ENCODE measurements at places on chromosomes 2 and 18.

DNA sequence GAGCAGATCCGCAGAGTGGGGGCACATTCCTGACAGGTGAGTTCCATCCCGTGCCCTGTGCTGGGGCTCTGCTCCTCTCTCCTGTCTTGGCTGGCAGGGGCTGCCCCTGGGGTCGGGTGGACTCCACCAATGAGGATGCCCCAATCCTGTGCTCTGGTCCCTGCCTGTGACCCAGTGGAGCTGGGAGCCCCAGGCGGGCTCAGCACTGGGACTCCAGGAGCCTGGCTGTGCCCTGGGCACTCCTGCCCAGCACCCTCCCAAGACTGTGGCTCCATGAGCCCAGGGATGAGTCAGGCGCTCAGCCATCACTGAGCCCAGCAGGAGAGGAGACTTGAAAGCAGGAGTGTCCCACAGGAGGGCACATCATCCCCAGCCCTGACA lies 53.9 kb downstream of the MBP start:
- no peak for DNase-seq

DNA sequence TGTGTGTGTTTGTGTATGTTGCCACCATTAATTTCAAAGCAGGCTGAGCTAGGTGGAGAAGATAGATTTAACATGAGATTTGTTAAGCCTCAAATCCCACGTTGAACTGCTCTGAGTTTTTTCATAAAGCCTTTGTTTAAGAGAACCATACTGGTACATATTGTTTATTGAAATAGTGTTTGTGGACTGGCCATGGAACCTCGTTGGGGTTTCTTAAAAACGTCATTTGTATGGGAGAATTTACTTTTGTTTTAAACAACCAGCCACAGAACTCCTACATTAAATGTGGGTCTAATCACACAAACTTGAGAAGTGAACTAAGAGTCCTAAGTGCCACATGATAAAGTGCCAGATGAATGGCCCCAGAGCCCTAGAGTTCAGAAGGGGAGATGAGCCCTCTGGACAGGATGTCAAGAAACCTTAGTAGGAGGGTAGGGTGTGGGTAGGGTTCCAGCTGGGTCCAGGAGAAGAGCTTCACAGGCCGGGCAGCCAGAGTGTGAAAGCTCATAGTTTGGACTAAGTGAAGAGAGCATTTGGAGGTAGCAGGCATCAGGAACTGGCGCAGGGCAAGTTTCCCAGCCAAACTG lies 120.6 kb upstream of the EML6 start:
- no peak for DNase-seq

GRCh38 chr2:84858123-84858522 lies 22.8 kb downstream of the TRABD2A start:
- DNase-seq, result no peak

- no peak for DNase-seq
These were observed 2.2 kb downstream of the TGIF1 start for GRCh38 chr18:3451989-3452749.

DNA sequence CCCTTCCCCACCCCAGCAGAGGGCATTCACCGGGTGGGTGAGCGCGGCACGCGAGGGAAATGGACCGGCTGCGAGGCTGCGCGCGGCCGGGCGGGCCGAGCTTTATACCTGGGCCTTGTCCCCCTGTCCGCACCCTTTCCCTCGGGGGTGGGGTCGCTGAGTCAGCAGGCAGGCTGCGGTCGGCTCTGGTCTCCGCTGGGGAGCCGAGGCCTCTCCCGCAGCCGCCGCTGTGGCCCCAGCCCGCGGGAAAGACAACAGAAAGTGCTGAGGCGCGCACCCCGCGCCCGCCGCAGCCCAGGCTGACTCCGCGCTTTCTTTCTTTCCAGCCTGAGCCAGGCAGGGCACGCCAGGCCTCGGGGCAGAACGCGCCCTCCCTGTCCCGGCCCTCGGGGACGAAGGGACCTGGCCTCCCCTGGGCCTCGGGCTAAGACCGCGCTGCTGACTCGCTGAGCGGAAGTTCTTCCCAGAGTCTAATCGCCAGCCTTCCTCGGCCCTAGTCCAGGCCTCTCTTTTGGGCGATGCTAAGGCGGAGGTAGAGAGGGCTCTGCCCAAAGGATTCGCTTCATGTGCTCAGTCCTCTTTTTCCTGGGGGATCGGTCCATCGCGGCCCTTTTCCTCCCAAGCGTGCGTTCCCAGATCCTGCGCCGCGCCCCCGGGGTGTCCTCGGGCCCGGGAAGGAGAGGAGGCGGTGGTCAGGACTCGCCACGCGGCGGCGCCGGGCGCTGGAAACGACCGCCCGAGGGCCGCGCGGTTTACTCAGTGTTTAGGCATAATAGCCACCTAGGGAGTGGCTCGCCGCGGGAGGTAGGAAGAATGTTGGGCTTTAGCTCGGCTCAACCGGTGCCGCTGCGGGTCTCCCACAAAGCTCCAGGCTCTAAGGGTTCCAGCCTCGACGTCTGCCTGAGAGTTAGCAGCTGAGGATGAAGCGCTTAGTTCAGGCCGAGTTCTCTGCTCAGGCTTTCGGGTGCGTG lies at the start of gene CRYBA2:
TSS of gene CRYBA2 (minus strand) at position 78 of the 971 bp plus-strand sequence. CDS start 246 bp downstream, outside the sequence.
- DNase-seq, result no peak

DNA sequence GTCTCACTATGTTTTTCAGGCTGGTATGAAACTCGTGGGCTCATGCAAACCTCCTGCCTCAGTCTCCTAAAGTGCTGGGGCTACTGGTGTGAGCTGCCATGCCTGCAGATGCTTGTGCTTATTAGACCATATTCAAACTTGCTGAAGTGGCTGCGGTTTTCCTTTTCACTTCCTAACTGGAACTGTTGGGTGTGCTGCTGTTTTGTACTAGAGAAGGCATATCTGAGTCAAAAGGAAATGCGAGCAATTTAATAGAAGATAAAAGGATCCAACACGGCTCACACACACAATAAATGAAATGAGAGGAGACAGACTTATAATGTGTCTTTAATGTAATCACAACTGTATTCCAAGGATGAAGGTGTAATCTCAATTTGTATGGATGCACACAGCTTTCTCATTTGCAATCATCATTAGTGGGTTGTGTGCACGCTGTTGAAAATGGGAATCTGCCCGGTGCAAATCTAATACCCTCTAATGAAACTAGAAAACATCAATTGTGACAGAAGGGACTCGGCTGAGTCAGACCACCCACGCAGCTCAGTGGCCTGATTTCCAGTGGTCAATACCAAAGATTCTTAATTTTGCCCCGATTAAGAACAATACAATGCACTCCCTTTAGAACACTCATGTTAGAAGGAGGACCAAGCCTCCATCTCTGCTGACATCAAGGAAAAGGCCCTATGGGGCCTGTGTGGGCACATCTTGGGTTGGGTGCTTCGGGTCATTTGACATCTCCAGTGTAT lies 532.7 kb downstream of the TDRD15 start:
- no peak for DNase-seq

GRCh38 chr2:36165132-36165531 lies 190.4 kb upstream of the CRIM1 start:
- DNase-seq, result no peak

DNA sequence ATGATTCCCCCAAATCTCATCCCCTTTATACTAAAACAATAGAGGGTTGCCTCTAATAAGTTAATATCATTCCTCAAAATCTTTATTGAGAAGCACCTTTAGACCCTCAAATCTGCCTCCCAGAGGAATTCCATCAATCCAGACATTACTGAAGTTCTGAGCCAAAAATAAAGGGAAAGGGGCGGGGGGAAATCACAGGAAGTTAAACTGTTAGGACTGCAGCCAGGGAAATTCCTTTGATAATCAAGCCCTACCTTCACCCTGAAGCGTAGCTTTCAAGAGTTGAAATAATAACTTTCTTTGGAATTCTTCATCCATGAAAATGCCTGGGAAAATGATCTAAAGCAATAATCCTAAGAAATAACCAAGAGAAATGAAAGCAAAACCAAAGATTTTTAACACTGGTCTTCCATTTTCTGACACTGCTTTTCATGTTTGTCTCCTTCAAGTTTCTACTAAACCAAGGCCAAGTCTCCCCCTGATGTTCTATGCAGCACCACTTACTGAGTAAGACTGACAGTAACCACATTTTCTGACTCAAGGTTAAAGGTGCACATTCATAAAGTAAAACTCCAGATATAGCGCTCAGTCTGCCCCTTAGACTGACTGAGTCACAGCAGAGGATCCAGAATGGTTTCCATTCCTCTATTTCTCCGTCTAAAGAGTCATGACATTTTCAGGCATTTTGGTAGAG lies 78.2 kb downstream of the TCF4 start:
- DNase-seq, result no peak

DNA sequence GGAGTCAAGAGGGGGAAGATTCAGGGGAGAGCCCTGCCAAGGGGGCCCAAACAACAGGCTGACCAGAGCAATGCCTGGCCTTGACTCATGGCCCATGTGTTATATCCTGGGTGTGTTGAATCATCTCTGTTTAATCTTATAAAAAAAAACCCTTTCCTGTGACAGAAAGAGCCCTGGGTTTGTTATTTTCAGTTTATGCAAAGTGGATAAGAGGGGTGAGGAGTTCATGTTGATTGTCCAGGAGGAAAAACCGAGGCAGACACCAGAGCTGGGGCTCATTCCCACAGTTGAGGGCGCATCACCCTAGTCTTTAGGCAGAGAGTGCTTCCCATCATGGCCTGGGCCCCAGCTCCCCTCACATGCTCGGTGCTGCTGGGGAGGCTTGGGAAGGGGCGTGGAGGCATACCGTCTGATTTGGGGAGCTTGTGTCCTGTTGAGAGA lies 30.9 kb upstream of the IL37 start:
- DNase-seq, result no peak

GRCh38 chr2:20343128-20343527 lies 7.5 kb downstream of the PUM2 start:
- DNase-seq, result no peak

Measured in activated CD4-positive, alpha-beta T cell treated with anti-CD3 and anti-CD28 coated beads for 24 hours (primary cell).